ENCODE measurements at places on chromosomes 11 and 22.

DNA sequence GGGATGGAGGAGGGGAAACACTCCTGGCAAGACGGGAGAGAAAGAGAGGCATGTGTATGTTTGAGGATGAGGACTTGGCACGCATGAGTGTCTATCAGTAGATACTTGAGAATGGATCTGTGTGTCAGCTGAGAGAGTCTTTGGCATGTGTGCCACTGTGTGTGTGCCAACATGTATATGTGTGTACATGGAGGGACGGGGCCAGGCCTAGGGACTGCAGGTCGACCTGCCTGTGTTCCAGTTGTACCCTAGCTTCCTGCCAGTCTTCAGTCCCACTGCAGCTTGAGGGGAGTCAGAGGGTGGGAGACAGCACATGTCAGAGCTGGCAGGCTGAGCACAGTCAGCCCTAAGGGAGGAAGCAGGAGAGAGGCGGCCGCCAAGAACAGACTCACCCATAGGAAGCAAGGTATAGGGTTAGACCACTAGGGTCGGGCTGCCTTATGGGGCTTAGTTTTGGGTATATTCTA, 5.6 kb downstream of the CLCF1 start:
- DNase-seq, result no peak

- no peak for DNase-seq
Observed at GRCh38 chr11:116173941-116174911, 598.6 kb downstream of the BUD13 start.

- DNase-seq, result peak; percentile 80
Observed at GRCh38 chr22:27134315-27134701, 476.9 kb downstream of the MIAT start.

DNA sequence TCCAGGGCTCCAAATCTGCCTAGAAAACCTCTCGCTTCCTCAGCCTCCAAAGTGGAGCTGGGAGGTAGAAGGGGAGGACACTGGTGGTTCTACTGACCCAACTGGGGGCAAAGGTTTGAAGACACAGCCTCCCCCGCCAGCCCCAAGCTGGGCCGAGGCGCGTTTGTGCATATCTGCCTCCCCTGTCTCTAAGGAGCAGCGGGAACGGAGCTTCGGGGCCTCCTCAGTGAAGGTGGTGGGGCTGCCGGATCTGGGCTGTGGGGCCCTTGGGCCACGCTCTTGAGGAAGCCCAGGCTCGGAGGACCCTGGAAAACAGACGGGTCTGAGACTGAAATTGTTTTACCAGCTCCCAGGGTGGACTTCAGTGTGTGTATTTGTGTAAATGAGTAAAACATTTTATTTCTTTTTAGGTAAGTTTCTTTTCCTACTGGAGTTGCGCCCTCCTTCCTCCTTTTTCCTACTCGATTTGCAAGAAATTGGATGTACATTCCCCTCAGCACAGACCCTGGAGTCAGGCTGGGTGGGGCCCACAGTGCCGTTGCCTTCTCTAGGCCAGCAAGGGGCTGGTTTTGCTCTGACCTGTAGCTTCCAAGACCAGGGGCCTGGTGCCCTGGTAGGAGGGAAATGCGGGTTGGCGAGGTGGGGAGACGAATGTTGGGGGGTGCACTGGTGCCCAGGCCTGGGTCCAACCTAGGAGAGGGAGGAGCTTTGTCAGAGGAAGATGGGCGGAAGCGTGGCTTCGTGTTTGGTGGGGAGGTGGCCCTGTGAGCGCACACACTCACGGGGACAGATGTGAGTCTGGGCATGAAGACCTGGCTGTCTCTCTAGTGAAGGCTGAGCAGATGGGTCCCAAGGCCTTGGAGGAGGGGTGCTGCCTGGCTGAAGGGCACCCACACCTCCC, 50.6 kb downstream of the ST14 start:
- no peak for DNase-seq

DNA sequence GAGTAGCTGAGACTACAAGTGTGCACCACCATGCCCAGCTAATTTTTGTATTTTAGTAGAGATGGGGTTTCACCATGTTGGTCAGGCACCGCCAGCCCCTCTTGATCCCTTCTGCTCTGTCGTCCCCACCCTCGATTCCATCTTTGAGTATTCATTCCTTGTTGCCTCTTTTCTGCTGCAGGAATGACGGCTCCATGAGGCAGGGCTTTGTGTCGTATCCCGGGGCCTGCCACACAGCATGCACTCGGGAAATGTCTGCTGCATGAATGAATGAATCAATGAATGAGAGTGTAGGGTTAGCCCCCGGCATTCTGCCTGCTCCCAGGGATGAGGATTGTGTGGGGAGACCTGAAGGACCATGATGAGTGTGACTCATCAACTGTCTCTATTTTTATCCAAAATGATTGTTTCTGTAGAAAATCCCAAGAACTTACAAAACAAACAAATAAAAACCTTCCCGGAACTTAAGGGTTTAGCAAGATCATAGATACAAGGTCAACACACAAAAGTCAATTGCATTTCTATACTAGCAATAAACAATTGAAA, 54.6 kb upstream of the SLC22A12 start:
- DNase-seq, result no peak

DNA sequence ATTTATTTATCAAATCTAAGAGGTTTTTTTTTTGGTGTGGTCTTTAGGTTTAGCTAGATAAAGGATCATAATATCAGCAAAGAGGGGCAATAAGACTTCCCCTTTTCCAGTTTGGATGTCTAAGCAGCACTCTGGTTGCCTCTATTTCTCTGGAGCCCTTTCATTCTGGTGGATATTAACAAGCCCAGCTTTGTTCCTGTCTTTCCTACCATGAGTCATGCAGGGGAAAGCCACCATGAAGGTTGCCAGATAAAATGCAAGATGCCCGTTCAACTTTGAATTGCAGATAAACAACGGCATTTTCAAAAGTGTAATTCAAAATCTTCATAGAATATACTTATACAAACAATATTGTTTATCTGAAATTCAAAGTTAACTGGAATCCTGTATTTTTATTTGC, 143.6 kb downstream of the ADAMTS15 start:
- no peak for DNase-seq

DNA sequence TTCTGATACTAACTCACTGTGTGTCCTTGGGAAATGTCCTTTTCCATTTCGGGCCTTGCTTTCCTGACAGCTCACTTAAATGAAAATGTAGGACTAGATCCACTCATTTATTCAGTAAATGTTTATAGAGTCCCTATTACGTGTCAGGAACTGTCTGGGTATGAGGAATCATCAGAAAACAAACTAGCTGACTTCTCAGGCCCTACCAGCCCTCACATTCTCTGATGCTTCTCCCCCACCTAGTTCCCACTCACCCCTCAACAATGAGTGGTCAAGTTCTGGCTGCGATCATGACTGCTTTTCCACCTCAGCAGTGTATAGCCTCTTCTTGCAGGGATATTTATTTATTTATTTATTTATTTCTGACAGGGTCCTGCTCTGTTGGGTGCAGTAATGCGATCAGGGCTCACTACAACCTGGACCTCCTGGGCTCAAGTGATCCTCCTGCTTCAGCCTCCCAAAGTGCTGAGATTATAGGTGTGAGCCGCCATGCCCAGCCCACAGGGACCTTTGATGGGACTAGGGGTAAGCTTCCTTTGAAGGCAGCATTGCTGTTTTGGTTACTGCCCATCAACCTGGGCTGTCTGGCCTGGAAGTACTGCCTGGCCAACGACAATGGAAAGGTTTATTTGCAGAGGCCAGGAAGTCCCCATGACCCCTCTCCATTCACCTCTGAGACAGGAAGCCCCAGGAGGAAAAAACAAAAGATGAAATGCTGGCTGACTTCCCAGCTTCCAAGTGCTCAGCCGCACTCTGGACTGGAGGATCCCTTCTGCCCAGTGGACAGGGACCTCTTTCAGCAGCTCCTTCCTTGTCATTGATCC, 33.1 kb upstream of the POLD3 start:
- no peak for DNase-seq

- DNase-seq, result no peak
Observed at GRCh38 chr22:44442851-44443595, 55.0 kb downstream of the RTL6 start.

DNA sequence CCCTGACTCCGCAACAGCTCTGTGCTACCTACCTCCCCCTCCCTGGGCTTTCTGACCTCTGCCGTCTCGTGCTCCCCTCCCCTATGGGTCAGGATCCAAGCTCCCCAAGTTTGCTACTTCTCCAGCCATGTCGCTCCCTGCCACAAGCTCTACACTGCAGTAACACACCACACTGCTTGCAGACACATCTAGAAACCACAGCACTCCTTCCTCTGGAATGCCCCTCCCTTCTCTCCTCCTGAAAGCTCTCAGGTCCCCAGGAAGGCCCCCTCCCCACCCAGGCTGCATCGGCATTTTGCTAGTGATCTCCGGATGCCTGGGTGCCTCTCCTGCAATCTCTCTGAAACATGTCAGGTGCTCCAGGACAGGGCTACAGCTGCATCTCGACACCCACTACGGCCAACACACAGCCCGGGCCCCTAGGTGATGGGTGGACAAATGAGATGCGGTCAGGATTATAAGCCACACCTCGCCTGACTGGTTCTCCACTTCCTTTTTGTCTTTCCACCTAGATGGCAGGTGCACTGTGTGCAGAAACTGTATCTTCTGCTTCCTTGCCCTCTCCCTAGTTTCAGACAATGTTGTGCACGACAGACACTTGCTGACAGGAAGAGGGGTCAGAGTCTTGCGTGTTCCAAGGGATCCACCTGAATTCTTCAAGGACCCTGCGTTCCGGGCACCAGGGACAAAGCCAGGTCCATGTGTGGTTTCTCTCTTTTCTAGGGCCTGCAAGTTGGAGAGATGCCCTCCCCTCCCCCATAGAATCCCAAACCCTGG, 22.9 kb downstream of the RPUSD4 start:
- DNase-seq, result no peak

DNA sequence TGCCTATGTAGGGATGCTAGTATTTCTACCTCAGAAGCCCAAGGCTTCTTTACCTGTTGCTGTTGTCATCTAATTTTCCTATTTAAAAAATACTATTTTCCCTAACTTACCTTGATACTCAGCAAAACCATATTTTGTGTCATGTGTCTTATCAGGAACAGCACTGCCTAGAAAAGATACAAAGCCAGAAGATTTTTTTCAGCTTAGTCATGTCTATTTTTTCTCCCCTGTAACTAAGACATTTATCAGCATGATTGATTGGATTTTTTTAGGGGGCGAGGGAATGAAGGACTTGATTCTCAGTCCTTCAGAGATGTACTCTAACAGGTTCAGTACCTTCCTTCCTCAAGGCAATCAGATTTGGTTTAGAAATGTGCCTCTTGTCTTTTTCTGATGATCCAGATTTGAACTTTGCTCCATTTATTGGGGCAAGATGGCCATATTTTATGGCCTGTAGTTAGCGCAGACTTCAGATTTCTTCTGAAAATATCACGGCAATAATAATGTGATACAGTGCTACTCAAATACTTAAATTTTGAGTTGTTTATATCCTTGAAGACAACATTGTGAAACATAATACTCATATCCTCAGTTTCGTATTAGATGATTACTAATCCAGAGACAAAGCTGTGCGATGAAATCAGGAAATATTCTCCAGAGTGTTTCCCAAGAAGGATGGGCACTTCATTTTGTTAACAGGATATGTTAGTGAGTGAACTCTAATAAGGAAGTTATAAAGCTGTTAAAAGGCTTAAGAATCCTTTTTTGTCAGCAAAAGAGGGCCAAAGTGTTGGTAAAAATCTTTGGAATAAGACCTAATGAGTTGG, 3.8 kb upstream of the PIK3IP1 start:
- DNase-seq, result no peak

DNA sequence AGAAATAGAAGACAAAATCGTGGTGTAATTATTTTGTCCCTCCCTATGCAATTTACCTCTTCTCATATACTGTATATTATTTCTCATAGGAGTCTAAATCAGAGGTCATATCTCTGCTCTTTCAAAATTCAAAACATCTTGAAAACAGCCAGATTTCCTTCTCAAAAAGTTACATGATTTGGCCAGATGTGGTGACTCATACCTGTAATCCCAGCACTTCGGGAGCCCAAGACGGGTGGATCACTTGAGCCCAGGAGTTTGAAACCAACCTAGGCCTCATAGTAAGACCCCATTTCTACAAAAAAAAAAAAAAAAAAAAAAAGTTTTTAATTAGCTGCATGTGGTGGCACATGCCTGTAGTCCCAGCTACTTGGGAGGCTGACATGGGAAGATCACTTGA, 29.0 kb upstream of the DNAJB7 start:
- DNase-seq, result no peak

GRCh38 chr11:66361502-66361941, 10.0 kb downstream of the SLC29A2 start:
- DNase-seq, result no peak

- DNase-seq, result no peak
Observed at GRCh38 chr11:80107415-80107814, 666.6 kb upstream of the TENM4 start.

GRCh38 chr11:110113505-110113904, 20.3 kb downstream of the ZC3H12C start:
- DNase-seq, result peak; percentile 43

- no peak for DNase-seq
Observed at GRCh38 chr22:25362883-25363240, 143.4 kb downstream of the CRYBB2 start.

- no peak for DNase-seq
Observed at GRCh38 chr11:83471831-83472727, 185.9 kb upstream of the CCDC90B start.

DNA sequence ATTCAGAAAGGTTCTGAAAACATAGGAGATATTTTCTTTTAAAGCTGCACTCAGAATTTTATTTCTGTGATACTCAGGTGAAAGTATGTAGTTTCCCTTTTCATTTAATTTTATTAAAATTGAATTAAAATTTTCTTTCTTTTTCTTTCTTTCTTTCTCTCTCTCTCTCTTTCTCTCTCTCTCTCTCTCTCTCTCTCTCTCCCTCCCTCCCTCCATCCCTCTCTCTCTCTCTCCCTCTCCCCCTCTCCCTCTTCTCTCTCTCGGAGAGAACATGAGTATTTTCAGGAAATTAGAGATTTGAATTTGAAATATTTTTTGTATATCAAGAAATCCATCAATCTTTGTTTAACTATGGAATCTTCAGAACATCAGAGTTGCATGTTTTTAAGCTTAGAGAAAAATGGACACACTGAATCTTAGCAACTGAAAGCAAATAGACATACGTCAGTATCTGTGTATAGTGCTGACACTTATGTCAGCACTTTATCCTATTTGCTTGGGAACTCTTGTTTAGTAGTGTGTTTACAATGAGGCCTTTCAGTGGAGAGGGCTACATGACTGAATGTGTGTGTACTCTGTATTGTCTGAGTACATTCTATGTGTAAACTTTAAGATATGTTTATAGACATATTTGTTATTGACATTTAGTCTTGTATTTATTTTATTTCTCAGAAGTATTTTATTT, 44.5 kb downstream of the PDE3B start:
- DNase-seq, result no peak

DNA sequence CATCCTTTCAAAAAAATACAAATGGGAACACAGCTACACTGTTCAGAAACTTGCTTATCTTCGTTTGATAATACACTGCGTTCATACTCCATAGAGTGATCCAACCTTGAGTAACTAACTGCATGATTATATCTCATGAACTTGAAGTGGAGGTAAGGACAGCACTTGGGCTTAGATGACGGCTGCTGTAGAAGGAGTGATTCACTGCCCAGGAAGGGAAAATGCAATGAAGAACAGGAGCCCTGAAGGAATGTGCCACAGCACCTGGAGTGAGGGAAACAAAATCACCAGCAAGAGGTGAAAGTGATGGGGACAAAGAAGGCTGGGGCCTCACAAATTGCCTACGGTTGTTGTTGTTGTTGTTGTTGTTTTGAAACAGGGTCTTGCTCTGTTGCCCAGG, 44.1 kb upstream of the SC5D start:
- DNase-seq, result no peak

GRCh38 chr11:34749666-34750659, 129.1 kb downstream of the EHF start:
- no peak for DNase-seq

GRCh38 chr22:47605441-47605840, 843.0 kb downstream of the TBC1D22A start:
- DNase-seq, result no peak

All from Kasumi-1 (cell line).